Activated effector memory CD4-positive, alpha-beta T cell treated with anti-CD3 and anti-CD28 coated beads, Interleukin-2, amount 50 U/mL, for 16 hours (primary cell): ENCODE measurements at places on chromosomes 16 and 17.
A peak's percentile ranks its signal among the peaks of the same experiment; 100 is the strongest.

DNA sequence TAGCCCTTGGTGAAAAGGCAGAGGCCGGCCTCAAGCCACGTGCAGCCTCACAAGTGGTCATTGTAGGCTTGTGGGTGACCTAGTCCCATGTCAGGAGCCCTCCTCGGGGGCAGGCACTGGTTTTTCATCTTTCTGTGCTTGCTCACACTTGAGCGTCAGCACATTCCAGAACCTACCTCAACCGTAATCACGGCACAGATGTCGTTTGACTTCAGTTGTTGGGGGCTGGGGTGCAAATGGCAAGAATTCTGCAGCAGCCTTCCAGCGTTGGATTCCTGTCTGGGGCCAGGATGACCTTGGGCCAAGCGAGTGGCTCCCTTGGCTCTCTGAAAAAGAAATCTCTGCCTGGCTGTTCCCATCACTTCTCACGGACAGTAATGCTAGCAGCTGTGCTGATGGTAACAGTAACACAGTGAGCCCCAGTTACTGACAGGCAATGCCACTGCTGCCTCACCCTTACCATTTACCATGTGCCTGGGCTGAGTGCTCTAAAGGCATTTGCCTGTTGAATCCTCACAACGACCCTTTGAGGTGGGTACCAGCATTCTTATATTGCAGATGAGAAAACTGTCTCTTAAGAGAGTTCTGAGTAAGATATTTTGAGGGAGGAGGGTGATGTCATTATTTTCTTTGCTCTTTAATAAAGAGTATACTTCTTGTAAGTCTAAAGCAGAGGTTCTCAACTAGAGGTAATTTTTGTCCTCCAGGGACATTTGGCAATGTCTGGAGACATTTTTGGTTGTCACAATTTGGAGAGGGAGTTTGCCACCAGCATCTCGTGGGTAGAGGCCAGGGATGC lies 46.5 kb downstream of the KSR1 start:
- DNase-seq = no peak

- DNase-seq = no peak
These were observed 5.0 kb upstream of the SLC38A8 start for GRCh38 chr16:84047626-84048025.

- DNase-seq = peak; percentile 94
These were observed at the start of gene CBX2 for GRCh38 chr17:79777894-79778503. CBX2 (plus strand) TSS chr17:79778148; CDS start chr17:79778236, 88 bp downstream.

DNA sequence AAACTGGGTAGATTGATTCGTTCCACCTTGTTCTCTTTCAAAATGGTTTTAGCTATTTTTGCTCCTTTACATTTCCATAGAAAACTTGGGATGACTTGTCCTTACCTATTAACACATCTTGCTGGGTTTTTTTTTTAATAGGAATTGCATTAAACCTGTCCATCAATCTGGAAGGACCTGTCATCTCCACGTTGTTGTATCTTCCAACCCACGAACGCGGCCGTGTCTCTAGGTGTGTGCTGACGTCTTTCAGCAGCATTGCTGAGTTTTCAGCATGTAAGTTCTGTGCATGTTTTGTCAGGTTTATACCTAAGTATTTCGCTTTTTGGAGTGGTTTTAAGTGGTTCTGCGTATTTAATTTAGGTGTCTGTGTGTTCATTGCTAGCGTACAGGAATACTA lies 60.4 kb upstream of the GNG13 start:
- no peak for DNase-seq

DNA sequence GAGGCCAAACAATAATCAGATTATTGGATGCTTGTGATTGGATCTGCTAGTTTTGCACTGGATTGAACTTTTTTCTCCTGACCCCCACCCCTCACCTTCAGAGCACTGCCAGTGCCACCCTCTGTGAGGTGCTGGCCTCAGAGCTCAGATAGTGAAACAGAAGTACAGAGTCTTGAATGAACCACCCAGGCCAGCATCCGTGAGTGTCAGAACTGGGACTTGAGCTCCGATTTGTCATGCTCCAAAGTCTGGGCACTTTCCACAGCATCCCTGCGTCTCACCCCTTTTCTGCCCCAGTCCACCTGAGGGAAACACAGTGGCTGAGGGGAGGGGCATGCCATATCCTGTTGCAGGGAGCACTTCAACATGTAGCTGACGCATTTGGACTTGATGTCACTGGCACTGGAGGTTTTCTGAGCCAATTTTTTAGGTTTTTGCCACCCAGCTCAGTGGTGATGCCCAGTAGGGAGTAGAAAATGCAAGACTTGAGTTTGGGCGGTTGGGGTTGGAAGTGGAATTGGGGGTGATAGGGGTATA lies 47.3 kb downstream of the SMPD3 start:
- DNase-seq = peak; percentile 41

DNA sequence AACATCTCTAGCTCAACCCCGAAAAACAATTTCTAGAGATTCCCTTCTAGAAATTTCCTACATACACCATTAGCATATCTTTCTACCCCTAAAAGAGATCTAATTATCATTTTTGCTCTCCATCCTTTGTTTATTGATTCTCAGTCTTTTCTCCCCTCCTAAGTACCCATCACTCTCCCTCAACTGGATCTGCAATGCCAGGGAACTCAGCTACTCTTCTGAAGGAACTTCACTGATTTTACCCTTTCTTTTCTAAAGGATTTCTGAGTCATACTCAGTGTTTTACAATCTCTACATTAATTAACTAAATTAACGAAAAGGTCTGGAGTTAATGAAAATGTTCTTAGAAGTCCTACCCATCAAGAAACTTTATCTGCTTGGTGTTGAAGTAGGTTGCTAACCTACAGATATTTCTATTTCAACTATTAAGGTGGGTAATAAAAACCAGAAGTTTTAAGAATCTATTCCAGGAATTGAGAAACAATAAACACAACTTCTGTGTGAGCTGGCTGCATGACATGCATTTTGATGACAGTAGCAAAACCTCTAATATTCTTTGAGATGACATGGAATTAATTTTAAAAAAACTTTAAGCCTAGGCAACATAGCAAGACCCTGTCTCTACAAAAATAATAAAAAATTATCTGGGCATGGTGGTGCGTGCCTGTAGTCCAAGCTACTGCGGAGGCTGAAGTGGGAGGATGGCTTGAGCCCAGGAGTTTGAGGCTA lies 13.6 kb downstream of the CREBBP start:
- DNase-seq = no peak

DNA sequence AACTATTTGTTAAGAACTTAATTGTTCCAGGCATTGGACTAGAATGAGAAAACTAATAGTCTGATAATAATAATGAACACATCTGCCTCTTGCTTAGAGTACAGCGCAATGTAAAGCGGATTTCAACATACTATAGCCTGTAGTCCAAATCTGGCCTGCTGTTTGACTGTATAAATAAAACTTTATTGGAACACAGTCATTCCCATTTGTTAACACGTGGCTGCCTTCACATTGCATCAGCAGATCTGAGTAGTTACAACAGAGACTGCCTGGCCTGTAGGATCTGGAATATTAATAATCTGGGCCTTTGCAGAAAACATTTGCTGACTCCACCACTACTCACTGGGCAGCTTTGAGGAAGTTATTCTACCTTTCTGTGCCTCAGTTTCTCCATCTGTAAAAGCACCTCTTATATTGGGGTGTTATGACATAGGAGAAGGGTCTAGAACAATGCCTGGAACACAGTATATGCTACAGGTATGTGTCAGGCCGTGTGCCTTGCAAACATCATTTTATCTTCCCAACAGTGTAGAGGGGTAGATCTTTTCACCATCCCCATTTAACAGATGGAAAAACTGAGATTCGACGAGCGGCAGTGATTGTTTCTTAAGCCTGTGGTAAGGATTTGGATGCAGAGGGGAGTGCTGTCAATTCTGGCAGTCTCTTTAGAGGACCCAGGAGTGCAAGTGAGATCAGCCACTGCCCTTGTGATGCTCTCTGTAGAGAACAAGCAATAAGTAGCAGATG lies 22.2 kb downstream of the PDILT start:
- DNase-seq = no peak

- DNase-seq = no peak
These were observed 16.6 kb downstream of the RTN4RL1 start for GRCh38 chr17:2008332-2009126.

DNA sequence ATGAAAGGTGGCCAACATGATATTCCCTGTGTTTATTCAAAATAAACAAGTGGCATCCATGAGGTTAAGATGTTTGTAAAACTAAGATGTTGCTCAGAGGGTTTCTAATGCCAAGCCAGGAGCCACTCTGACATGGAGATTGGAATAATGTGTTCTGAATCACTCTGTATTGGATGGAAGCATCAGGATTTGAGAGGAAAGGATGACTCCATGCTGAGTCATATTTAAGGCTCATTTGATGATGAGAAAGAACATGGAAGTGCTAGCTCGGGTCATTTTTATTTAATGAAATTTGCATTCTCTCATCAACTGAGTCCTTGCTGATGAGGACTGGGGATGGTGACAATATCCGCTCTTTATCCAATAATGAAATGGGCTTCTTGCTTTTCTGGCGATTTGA lies 6.2 kb downstream of the VAT1L start:
- DNase-seq = no peak

- DNase-seq = no peak
These were observed 30.7 kb downstream of the SLC43A2 start for GRCh38 chr17:1597861-1598342.

DNA sequence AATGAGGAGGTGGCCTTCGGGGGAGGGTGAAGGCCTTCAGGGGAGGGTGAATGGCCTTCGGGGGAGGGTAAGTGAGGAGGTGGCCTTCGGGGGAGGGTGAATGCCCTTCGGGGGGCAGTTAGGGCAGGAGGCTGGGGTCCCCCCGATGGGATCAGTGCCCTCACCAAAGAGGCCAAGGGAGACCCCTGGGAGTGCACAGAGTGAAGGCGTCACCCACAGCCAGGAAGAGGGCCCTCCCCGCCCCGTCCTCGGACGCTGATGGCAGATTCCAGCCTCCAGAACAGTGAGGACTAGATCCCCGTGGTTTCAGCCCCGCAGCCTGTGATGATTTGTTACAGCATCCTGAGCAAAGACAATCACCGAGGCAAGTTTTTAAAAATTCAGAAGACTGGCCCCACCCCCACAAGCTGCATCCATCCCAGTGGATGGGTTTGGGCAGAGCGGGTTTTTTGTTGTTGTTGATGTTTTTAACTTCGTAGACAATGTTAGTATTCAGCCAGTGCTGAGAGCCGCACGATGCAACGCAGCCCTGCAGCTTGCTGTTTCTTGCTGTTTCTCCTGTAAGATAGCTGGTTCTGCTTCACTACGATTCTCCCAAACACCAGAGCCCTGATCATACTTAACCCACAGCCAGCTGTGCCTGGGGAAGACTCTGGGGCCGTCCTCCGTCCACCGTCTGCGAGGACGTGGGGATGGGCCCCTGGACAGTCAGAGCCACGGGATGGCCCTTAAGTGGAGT lies 40.7 kb upstream of the CBFA2T3 start:
- DNase-seq = no peak

GRCh38 chr17:56217921-56218320 lies 64.6 kb downstream of the ANKFN1 start:
- DNase-seq = no peak

GRCh38 chr17:49965524-49965909 lies 3.5 kb upstream of the DLX4 start:
- no peak for DNase-seq

DNA sequence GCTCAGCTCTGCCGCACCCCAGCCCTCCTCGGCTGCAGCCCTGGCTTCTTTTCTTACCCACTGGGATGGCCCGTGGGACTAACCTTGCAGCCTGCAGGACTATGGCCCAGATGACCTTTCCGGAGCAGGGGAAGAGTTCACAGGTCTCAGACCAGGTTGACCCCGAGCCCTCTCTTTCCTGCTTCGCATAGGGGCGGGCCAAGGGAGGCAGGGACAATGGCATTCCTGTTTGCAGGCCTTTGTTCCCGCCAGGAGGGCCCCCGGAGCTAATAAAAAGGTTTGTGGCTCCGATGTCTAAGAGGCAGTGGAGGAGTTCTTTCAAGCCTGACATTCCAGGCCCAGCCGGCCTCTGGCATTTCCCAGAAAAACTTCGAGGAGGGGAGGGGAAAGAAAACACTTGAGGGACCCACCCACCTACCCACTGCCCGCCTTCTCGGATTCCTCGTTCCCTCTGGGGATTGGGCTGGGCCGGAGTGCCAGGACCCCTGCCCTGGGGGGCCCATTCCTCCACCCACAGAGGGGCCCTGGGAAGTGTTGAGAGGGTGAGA lies 5.8 kb upstream of the SOCS3 start:
- DNase-seq = no peak
